AG04449 (cell line): ENCODE measurements at places on chromosomes 5 and 9.

GRCh38 chr9:131140550-131140949 lies 15.2 kb downstream of the NUP214 start:
- DNase-seq = no peak

- no peak for DNase-seq
Measured at GRCh38 chr9:18979367-18979766, 53.6 kb downstream of the SAXO1 start.

GRCh38 chr5:115433918-115434317 lies 110.7 kb downstream of the FEM1C start:
- no peak for DNase-seq

DNA sequence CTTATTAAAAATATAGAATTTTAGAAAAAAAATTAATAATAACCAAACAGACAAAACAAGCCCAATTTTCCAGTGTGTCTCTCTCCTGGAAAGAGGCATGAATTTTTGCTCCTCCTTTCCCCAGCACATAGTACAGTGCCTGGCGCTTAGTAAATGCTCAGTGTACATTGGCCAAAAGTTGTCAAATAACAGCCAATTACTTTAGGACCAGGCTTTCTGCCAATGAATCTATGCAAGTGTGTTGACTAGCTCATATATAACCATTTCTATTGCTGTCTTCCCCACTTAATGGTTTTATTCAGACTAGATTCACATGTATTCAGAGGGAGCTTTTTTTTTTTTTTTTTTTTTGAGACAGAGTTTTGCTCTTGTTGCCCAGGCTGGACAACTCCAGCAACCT lies 120.1 kb upstream of the CD180 start:
- DNase-seq = no peak

DNA sequence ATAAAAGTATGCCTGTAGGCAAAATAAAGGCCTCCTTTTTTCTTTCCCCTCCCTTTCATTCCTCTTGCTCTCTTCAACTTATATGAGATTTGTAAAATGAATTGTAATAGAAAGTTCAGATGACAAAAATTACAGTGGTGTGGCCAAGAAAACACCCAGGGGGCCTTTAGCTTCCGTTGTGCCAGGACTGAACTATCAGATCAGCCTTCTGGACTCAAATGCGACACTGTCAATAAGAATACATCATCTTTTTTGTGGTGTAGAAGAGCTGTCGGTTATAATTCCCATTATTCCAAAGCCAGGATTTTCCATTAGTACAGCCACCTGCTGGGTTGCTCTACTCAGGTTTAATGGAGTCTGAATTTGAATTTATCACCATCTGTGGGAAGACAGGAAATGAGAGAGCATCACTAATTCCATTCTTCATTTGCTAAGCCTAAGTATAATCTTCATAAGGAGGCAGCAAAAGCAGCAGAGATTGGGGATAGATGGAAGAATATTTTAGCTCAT lies 443.4 kb downstream of the ANXA1 start:
- no peak for DNase-seq

GRCh38 chr9:37995348-37995737 lies 73.7 kb downstream of the SHB start:
- no peak for DNase-seq

DNA sequence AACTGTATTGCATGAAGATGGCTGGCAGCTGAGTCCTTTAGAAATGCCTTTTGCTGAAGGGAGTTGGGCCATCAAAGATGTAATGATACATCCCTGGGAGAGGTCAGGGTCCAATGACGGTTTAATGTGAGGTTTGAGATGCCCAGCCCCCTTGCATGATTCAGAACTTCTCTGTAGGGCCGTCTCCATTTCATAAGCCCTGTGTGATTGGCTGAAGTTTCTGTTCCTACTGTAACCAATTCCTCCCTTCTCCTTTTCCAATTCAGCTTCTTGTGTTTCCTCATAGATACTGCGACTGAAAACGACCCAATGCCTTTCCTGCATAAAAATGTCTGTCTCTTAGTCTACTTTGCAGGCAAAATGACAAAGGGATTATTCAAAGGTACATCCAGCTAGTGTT lies 47.9 kb upstream of the ST8SIA4 start:
- DNase-seq = no peak

DNA sequence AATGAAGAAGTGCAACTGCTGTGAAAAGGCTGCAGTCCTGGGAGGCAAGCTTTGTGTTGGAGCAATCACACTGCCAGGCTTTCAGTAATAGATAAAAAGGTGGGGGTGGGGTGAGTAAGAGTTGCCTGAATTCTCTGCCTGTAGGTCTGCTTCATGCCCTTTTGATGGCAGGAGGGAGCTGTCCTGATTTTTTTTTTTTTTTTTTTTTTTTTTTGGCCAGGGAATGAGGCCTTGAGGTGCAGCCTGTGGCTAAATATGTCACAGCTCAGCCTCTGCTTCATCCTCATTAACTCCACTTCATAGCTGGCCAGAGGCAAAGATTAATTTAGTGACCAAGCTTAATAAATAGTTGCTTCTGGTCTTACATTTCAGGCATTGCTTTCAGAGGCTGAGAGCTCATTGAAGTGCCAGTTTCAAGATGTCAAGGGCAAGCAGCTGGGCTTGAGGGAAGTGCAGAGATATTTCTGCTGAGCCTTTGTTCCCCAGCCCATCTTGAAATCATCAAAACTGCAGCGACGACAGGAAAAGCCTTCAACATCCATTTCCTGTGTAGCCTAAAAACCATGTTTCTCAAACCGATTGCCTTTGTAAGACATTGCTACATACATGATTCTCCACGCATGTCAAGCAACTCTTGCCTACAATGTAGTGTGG lies 134.7 kb downstream of the MACIR start:
- no peak for DNase-seq

DNA sequence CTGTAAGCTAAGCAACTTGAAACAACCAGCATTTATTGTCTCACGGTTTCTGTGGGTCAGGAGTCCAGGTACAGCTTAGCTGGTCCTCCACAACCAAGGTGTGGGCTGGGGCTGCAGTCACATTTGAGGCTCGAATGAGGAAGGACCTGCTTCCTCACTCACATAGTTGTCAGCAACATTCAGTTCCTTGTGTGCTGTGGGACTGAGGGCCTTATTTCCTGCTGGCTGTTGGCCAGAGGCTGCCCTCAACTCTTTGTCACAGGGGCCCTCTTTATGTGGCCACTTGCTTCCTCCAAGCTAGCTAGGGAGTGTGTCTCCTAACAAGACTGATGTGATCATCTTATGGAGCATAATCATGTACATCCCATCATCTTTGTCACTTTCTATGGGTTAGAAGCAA lies 29.2 kb upstream of the SEMA4D start:
- DNase-seq = no peak

DNA sequence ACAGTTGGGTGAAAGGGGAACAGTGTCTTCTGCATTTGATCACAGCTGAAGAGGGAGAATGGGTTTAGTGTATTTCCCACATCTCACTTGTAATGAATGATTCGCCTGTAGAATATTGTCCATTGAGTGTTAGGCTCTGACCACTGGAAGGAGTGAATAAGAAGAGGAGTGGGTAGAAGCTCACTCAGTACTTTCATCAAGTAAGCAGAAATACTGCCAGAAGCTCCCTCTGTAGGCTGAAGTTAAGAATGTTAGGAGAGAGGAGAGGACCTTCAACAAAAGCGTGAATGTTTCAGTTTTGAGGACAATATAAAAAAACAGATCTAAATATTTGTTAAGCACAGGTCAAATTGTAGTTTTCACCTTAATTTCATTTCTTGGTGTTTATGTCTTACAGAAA lies 27.5 kb downstream of the FSD1L start:
- DNase-seq = peak; percentile 23

- DNase-seq = no peak
Measured at GRCh38 chr9:133509179-133510083, 15.3 kb downstream of the MYMK start.

GRCh38 chr5:89303033-89303480 lies 420.1 kb upstream of the MEF2C start:
- no peak for DNase-seq

- no peak for DNase-seq
Measured at GRCh38 chr9:70761139-70761670, 346.7 kb upstream of the KLF9 start.

- no peak for DNase-seq
Measured at GRCh38 chr9:107283623-107284616, 841 bp downstream of the RAD23B start.

- no peak for DNase-seq
Measured at GRCh38 chr5:159837860-159838259, 78.4 kb upstream of the ADRA1B start.

DNA sequence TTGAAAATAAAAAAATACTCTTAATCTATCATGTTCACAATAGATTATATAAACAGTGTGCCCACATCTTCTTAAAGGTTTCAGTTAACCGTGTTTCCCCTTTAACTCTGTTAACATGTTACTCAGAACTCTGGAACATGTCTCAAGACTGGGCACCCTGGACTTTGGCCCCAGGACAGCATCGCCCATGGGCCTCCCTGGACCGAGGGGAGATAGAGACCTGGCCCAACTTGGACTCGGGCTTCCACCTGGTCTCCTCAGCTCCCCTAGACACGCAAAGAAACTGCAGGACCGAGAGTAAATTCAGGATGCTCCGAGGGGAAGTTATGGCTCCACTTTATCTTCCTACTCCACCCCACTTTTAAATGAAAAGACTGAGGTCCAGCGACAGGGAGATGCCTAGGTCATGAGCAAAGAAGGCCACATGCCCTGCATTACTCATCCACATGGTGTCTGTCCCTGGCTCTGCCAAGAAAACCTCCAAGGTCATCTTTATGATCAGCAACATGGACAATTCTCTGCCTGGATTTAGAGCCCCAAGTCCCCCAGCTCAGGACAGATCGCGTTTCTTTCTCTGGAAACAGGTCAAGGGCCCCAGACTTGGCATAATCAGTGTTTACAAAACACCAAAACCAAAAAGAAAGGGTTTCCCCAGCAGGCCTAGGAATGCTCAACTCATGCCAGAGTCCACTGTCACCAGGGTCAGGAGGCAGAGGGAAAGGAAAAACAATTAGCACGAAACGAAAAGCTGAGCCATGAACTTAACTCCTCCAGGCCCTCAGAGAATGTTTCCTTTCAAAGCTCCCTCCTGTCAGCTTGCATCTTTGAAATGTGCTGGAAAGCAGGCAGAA lies 17.4 kb downstream of the GPX3 start:
- DNase-seq = no peak

DNA sequence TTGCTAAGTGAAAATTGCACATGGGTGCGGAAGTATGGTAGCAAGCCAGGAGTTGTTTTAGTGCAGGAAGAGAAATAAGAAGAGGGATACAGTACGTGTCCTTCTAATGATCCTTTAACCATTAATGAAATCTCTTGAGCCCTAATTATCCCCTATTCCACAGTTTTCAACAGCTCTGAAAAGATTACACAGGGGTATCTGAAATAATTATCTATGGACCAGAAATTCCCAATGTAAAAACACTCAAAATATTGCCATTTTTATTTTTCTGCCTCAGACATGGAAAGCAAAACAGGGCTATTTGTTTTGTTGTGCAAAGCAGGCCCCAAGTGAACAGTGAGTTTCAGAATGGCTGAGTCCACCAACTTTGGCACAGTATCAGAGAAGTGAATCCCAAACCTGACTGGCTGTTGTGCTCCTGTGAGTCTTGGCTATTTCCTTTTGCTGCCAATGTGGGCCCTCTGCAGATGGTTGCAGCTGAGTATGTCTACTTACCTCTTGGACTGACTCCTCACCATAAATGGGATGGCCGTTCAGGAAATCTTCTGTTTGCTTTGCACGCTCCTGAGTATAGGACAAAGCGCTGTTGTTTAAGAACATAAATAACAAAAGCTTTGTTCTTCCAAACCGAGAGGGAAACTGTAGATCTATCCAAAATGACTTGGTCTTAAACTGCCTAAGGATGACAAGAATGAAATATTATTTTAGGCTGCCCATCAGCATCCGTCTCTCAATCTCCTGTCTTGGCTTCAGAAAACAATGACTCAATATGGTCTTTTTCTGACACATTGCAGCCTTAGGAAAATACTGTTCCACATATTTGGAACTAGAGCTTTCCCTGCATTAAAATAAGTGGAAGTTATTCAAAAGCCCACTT lies 204.1 kb downstream of the DEPDC1B start:
- DNase-seq = no peak
